Cardiac ventricle fibroblast (primary cell): ENCODE measurements at places on chromosomes 5 and 9. TPM values are rescaled to one million over a fixed set of nuclear protein-coding genes. Genes with fewer than 3 reads are reported as not detected.

Gene ZBED3
- 7.4 and 7.6 TPM in 2 replicates for total RNA-seq

Gene TOR2A
- total RNA-seq = 6.9 and 7.1 TPM in 2 replicates

Gene SELENOP
- 324 and 373 TPM in 2 replicates for total RNA-seq

Gene TYRP1
- not detected in 2 replicates for total RNA-seq

Gene GPR150
- total RNA-seq = 0.20 and 0.31 TPM in 2 replicates
